ENCODE measurements at places on chromosomes 11 and 22.

DNA sequence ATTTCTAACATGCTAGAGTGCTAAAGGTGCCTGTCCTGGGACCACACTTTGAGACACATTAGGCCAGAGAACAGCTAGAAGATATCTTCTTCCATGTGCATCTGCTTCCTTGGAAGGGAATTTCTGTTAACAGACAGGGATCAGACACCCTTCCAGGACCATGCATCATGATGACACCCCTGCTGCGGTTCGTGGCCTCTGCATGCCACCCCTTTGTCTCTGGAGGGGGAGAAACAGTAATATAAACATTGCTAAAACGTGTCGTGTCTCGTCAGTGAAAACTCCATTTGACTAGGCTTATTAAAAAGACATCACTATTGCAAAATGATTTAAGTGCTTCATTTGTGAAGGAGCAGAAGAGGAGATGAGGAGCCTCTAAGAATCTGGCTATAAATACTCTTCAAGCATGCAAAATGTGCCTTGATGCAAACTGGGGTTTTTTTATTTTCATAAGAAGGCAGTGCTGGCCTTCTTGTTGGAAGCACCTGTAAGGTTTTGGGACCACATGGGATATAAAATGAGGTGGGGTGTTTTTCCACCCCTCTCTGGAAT, 141.6 kb downstream of the MYO18B start:
- DNase-seq: no peak

- no peak for DNase-seq
Measured at GRCh38 chr11:128482512-128483191, 104.7 kb downstream of the ETS1 start.

DNA sequence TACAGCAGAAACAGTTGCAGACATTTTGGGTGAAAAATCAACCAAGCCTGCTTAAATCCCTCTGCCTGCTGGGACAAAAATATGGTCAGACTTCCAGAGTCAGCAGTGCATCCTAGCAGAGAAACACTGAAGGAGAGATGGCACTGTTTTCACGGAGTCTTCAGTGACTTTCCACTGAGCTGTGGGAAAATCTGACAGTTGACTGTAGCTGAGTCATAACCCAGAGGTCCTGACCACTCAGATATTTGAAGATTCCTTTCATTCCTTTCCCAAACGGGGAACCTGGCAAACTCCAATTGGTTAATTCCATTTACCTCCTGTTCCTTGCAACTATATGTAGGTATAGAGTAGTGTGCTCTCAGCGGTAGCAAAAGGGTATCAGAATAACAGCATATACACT, 20.9 kb upstream of the UPB1 start:
- no peak for DNase-seq

DNA sequence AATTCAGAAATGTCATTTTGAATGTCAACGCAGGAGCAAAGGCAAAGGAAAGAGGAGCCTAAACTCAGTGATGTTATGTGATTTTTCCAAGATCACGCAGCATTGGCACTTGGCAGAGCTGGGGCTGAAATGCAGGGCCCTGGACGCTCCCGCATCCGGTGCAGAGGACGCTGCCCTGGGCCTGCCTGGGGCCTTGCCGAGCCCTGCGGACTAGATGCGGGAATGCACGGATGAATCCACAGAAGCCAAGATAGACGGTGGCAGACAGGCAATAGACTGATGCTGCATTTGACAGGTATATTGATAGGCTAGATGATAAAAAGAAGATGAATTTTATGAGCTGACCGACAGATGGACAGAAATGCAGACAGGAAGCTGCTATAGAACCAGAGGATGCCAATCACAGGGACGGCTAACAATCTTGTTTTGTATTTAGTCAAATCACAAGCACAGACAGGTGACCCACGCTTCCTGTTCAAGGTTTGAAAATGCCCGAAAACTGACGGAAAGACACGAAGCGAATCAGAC, 696 bp upstream of the MARK2 start:
- peak; percentile 41 for DNase-seq

DNA sequence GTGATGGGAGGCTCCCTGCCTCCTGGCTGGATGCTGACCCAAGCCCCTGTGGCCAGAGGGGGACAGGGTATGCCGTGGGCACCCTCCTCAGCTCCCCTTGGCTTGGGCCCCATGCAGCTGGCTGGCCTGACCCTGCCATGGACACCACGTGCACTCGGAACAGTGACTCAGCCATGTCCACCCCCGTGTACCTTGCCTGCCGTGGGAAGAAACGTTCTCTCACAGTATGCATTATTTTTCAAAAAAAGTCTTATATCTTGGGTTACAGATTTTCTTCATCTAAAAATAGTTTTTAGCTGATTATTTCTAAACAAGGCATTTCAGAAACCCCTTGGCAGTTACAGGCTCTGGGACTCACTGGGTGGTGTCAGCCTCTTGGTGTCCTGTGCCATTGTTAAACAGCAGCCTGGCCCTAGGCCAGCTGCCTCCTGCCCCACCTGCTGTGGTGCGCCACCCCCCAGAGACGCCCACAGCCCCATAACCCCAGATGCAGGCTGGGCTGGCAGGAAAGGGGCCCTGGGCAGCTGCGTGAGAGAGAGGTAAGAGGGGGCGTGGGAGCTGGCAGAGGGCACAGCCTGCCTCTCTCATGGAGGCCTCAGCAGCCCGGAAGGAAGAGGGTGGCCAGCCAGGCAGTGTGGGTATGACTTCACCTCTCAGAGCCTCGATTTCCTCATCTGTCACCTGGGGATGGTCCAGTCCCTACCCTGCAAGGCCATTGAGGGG, 99.8 kb downstream of the MORC2 start:
- peak; percentile 28 for DNase-seq

Data from substantia nigra (tissue), 51 donors.